SK-N-MC (cell line): ENCODE measurements at places on chromosomes 3 and 15.

GRCh38 chr15:60283936-60284335 is 113.8 kb downstream of the ANXA2 start:
- no peak for DNase-seq

- no peak for DNase-seq
These were observed 3.4 kb upstream of the PXK start for GRCh38 chr3:58329150-58329921.

DNA sequence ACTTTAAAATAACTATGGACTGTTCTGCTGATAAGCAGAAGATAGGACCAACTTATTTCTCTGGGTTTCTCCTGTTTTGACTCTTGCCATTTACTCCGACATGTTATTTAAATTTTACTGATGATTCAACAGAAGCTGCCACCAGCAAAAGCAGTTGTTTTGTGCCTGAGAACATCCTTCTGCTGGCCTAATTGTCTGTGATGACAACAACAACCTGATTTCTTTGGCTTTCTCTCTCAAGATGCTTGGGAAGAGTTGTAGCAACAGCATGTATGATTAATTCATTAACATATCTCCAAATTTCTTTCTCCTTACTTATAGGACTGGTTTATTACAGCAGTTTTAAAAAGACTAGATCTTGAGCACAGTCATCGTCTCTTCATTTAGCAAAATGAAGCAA is 36.9 kb upstream of the DYNC1LI1 start:
- no peak for DNase-seq

DNA sequence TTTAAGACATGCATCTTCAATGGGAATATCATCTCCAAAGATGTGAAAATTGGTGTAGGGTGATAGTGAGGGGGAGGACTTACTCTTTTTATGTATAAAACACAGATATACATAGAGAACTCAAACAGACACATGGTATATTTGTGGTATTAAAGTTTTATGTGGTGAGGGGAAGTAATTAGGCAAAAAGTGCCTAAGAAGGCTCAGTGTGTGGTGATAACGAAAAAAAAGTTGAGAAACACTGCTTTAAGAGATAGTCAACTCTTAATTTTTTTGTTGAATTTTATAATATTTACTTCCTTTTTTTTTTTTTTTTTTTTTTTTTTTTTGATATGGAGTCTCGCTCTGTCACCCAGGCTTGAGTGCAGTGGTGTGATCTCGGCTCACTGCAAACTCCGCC is 174.2 kb upstream of the FRMD4B start:
- DNase-seq = no peak

- DNase-seq = peak; percentile 44
These were observed 79.7 kb downstream of the TMEM266 start for GRCh38 chr15:76139368-76140073.

GRCh38 chr3:128585189-128585588 is 65.4 kb downstream of the RPN1 start:
- DNase-seq = no peak

DNA sequence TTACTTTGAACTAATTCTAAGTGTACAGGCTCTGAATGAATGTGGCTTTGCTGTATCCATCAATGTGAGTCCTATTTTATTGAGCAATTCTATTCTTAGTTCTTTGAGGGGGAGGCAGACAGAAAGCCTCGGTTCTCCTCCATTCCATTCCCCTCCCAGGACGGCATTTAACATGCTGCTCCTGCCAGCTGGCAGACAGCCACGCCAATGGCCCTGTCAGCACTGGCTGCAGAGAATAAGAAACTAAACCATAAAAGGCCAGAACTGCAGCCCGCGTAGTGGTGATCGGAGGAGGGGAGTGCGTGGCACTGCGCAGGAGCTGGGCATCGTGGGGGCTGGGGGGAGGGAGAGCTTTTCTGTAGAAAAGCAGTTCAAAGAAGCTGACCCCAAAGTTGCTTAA is 76.0 kb upstream of the HACD2 start:
- no peak for DNase-seq

- DNase-seq = no peak
These were observed 27.0 kb downstream of the SLC30A4 start for GRCh38 chr15:45495588-45495987.

GRCh38 chr3:190319660-190320059 is 2.6 kb downstream of the CLDN1 start:
- no peak for DNase-seq

- no peak for DNase-seq
These were observed 48.8 kb upstream of the PLSCR5 start for GRCh38 chr3:146653978-146654377.

GRCh38 chr3:46692566-46692990 is 901 bp downstream of the ALS2CL start:
- no peak for DNase-seq

- no peak for DNase-seq
These were observed 543 bp downstream of the TMEM202 start for GRCh38 chr15:72398648-72399047.

- DNase-seq = no peak
These were observed 11.1 kb upstream of the TMC3 start for GRCh38 chr15:81384891-81385720.

- no peak for DNase-seq
These were observed 39.0 kb downstream of the CFAP100 start for GRCh38 chr3:126433496-126434263.

DNA sequence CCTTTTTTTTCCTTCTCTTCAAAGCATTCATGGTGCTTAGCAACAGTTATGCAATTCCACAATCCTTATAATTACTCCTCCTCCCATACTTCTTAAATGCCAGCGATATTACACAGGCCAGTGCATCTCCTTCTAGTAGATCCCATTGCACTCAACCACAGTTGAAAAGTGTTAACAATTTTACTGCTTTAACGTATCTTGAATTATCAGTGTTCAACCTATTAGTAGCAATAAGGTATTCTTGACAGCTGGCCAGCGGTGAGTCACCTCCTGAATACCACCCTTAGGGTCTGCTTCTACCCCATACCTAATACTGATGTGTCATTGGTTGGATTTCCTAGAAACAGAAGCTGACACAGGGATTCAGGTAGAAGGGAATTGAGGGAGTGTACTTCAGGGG is 24.0 kb upstream of the TEX9 start:
- no peak for DNase-seq

- DNase-seq = no peak
These were observed 40.5 kb downstream of the IL5RA start for GRCh38 chr3:3069723-3070122.

DNA sequence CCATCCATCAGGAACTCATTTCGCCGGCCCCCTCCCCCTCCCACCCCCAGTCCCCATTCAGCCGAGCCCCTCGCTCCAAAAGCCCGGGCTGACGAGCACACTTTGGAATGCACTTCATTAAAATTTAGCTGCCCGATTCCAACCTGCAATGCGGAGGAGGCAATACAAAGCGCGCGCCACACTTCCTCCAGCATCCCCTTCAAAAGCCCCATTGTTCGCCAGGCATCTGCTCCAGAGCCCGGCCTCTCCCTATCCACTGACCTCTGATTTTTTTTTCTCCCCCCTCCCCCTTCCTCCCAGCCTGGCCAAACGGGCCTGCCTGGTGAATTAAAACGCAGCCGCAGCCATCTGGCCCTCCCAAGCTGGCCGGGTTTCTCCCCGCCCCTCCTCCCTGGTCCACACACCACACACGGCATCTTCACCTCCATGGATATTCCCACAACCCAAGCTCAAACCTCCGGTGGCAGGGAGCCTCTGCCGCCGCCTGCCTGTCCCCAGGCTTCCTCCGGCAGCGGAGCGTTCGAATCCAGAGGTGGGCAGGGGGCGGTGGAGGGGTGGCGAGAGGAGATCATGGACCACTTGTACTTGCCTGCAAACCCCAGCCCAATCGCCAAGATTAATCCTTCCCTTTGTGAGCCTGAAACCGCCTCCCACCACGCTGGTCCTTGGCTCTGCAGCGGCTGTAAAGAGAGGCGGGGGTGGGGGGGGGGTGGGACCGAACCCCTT is 441.3 kb downstream of the MAGI1 start:
- no peak for DNase-seq

DNA sequence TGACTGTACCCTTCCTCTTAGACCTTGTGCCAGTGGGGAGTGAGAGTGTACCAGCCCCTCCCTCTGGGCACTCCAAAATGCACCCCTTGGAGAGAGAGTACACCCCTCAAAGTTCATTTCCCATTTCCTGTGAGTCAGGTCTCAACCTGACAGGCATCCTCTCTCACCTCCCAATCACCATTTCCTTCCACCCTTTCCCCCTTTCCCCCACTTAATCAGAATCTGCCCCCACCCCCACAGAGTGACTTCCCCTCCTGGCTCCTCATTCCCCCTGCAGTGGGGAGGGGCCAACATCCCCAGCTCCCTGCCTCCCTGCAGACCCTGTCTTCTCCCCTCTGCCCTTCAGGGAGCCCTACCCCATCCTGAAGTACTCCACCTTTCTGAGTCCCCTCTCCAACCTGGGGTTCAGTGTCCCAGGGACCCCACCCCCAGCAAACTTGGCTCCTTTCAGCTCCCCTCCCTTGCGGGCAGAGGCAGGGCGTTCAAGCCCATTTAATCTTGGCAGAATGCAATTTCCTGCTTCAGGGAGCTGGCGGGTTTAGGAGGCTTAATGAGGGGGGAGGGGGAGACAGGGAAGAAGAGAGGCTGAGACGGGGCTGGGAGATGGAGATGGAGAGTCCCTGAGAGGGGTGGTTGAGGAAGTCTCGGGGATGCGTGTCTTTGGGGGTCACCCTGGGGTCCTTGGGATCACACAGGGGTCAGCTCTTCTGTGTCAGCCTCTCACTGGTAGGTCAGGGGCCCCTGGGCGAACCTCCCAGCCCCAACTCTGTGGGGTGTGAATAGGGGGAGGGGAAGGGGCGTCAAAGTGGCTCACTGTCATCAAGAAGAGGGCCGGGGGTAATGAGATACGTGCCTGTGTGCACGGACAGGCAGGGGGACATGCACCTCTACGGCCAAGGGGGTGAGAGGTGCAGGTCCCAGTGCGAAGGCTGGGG is 16.6 kb upstream of the SEMA3F start:
- no peak for DNase-seq

DNA sequence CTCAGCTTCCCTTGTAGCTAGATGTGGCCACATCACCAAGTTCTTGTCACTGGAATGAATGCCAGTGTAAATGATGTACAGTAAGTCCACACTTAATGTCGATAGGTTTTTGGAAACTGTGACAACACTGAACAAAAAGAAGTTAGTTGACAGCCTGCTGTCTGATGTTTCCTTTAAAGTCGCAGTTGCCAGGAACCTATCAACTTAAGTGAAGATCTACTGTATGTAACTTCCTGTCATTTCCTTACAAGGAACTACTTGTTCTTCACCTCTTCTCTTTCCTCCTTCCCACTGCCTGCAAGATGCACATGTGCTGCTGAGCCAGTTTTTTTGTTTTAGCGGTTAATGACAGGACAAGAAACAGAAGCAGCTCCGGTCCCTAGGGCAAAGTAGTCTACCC is 44.6 kb downstream of the HDGFL3 start:
- no peak for DNase-seq

DNA sequence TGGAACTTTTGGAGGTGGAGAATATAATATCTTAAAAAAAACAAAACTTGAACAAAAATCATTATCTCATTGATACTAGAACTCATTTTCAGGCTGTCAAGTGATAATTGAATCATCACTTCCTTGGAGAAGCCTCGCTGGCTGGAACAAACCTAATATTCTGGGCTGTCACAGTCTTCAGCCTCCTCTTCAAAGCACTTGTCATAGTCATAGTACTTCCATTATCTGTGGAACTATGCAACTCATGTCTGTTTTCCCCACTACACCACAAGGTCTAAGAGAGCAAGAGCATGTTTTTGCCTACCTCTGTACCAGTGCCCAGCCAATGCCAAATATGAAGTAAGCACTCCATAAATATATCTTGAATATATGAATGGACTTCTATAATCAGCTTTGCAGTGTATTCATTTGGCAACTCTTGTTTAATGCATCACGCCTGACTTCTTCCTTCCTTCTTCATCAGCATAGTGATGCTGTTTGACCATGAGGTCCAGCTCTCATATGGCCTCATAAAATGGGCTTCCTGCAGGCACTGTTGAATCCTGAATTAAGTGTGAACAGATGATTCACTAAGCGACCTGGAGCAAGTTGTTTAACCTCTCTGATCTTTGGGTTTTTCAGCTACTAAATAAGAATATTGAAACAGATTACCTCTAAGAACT is 86.6 kb upstream of the SNRK start:
- no peak for DNase-seq

GRCh38 chr15:83940136-83940535 is 286.2 kb downstream of the ADAMTSL3 start:
- no peak for DNase-seq

- DNase-seq = no peak
These were observed 84.2 kb upstream of the ABHD2 start for GRCh38 chr15:89003865-89004725.

DNA sequence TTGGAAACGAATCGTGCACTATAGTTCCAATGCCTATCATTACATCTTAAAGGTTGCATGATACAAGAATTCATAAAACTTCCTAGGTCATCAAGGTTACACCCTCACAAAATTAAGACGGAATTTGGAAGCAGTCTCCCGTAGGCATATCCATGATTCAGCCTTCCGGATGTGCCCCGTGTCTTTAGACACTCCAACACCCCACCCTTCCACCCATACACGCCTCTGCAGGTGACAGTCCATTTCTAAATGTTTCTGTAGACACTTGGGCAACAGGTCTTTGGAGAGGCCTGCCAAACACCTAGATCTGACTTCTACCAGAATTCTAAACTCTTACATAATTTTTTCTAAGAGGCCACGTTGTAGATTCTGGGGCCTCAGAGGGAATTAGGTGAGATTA is 49.8 kb downstream of the LDHAL6B start:
- DNase-seq = no peak
